Right renal cortex interstitium (tissue), 3 donors: ENCODE measurements at places on chromosomes 4 and X.

DNA sequence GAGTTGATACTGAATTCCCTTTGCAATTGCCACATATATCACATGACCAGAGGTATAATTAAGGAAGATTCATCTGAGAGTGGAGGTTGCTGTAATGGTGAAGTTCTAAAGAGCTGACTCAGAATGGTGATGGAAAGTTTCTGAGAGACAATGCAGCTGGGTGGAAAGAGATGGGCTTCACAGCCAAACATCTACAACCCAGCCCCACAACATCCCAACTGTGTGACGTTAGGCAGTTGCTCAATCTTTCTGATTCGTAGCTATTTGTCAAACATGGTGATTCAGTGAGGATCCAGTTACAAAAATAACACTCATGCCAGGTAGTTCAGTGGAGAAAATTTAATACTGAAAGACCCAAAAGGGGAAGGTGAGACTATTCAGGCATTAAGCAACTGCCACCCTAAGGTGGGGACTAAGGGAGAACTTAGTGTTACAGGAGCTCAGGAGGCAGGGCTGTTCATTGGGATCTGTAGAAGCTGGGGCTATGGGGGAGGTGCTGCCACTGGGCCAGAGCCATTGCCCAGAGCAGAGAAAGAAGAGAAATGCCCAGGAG lies 6.9 kb upstream of the AFF1 start:
- no peak for DNase-seq

GRCh38 chr4:6476893-6477292 lies 4.5 kb upstream of the PPP2R2C start:
- no peak for DNase-seq

DNA sequence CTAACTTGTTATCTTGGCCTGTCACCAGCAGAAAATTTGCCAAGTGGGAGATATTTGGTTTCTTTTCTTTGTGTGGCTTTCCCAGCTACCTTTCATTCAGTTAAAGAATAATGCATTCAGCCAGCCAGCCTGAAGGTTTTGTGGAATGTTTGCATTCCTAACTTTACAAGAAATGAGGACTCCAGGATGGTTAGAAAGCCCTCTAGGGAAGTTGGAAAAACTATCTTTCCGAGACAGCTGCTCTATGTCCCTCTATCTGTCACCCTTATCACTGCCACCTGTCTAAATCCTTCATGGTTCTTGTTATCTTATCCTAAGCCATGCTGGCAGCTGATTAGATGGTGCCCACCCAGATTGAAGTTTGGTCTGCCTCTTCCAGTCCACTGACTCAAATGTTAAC lies 384.2 kb downstream of the SH3BGRL start:
- DNase-seq: no peak

GRCh38 chr4:118918388-118918787 lies 29.7 kb downstream of the SYNPO2 start:
- no peak for DNase-seq

DNA sequence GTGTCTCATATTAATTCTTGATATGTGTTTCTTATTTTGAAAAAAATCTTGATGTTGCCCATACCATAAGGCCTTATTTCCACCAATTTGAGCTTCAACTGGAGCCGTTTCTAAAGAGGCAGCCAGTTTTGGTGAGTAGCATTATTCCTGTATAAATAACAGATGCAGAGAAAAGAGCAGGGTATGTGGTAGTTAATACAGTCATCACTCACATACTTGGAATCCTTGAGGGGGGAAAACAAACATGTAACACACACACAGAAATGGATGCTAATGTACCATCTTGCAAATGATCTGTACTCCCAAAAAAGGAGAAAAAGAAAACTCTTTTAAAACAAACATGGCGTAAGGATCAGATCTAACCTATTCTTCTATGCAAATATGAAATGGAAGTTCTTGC lies 389.7 kb downstream of the GPM6A start:
- no peak for DNase-seq

DNA sequence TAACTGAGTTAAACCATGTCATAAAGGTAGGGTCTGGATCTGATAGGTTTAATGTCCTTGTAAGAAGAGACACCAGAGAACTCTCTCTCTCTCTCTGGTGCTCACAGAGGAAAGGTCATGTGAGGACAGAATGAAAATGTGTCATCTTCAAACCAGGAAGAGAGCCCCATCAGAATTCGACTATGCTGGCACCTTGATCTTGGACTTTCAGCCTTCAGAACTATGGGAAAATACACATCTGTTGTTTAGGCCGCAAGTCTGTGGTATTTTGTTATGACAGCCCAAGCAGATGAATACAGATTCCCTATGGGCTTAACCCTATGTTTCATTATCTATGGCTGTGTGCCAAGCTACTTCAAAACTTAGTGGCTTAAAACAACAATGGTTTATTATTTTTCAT lies 105.5 kb upstream of the DDIT4L start:
- no peak for DNase-seq

- DNase-seq: no peak
Measured at GRCh38 chr4:70712604-70713452, 8.9 kb upstream of the RUFY3 start.

- no peak for DNase-seq
Measured at GRCh38 chr4:168612450-168613135, 115.7 kb downstream of the PALLD start.

DNA sequence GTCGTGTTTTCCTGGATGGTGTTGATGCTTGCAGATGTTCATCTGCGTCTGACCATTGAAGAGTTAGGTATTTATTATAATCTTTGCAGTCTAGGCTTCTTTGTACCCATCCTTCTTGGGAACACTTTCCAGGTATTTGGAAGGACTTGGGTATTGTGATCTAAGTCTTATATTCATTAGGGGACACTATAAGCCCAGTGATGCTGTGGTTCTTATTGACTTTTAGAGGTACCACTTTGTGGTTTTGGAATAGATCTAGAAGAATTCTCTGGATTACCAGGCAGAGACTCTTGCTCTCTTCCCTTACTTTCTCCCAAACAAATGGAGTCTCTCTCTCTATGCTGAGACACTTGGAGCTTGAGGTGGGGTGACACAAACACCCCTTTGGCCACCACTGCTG lies 41.6 kb downstream of the AFM start:
- no peak for DNase-seq

- DNase-seq: no peak
Measured at GRCh38 chr4:139740121-139740520, 74.5 kb downstream of the MGST2 start.

- DNase-seq: no peak
Measured at GRCh38 chr4:145587088-145587754, 32.0 kb upstream of the MMAA start.

GRCh38 chrX:134161162-134161561 lies 75.8 kb upstream of the CCDC160 start:
- no peak for DNase-seq

DNA sequence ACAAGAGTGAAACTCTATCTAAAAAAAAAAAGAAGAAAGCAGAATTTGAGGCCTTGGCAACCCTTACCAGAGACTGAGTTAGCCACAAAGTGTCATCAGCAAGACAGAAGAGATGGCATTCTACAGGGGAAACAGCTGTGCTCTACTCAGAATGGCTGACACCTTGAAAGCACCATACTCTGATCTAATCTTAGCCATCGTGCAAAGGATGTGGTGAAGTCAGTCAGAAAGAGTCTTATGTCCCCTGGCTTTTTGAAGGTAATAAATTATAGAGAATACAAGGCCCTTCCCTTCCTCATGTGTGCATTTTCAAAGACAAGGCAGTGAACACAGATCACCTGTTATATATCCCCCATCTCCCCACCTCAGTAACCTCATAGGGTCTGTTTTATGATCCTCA lies 13.2 kb downstream of the CLNK start:
- no peak for DNase-seq

- DNase-seq: no peak
Measured at GRCh38 chr4:151921386-151921785, 160.6 kb upstream of the GATB start.

- DNase-seq: no peak
Measured at GRCh38 chr4:37780444-37781130, 45.9 kb upstream of the PGM2 start.

GRCh38 chrX:20388594-20388993 lies 121.9 kb upstream of the RPS6KA3 start:
- DNase-seq: no peak

- no peak for DNase-seq
Measured at GRCh38 chr4:61301271-61301670, 101.1 kb downstream of the ADGRL3 start.

DNA sequence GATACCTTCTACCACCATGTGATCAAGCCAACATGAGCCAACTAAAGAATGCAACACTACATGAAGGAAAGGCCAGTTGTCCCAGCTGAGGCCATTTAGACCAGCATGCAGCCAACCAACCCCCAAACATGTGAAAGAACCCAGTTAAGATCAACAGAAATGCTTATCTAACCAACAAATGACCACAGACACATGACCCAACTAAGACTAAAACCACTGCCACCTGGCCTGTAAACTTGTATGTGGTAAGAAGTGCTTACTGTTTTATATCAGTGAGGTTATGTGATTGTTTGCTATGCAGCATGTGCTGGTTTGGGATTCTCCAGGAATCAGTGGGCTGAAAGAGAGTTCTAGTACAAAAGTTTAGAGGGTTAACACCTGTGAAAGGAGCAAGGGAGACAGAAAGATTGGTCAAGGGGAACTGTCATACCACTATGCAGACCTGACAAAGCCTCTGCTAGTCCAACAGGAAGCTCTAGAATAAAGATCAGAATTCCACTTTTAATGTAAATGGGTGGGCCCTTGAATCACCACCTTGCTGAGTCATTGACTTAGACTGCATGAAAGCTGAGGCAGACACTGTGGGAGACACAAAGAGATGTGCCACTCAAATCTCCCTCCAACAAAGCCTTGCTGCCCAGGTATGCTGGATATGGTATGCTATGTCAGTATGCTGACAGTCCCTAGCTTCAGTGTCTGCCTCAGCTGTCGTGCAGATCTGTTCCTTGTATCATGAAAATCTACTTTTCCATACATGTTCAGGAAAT lies 6.1 kb upstream of the SH3D19 start:
- DNase-seq: no peak

- DNase-seq: no peak
Measured at GRCh38 chrX:109812236-109812635, 79.2 kb upstream of the ACSL4 start.

GRCh38 chr4:53068755-53069330 lies 206.7 kb downstream of the RASL11B start:
- no peak for DNase-seq

- no peak for DNase-seq
Measured at GRCh38 chrX:136674270-136674985, 26.5 kb downstream of the CD40LG start.
